ENCODE measurements at places on chromosomes 4 and X.

DNA sequence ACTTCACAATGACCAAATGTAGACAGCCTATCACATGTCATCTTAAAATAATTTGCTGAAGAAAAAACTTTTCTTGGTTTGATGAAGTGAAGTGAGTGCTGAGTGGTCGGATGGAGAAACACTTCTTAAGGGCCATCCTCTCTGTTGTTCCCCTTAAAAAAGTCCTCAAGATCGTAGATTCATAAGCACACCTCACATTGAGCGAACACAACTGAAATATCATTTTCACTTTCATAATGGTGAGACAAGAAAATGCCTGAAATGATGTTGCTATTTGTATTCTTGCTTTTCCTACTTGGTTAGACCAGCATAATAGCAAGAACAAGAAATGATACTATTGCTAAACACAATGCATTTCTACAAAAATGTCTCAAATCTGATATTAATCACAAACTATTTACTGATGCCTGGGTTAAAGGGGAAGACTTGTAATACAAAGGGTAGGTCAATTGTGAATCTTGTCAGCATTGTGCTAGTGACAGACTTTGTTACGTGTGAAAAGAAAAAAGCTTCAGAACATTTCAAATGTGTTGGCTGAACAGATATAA is 305.6 kb upstream of the NR3C2 start:
- DNase-seq = no peak

DNA sequence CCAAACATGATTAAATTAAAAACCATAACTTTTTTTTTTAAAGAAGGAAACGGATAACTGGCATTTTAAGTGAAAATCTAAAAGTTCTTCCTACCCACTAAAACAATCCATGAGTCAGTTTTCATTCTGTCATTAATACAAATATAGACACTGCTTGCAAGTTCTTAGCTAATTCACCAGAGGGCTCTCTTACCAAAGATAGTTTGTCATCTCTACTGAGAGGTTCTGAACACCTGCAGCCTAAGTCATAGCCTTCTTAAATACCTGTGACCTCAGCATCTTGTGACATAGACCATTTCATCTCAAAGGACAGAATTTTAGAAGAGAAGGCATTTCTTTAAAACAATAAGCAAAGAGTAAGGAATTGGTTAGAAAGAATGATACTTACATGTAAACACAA is 65.3 kb upstream of the FAM120C start:
- peak; percentile 44 for DNase-seq

DNA sequence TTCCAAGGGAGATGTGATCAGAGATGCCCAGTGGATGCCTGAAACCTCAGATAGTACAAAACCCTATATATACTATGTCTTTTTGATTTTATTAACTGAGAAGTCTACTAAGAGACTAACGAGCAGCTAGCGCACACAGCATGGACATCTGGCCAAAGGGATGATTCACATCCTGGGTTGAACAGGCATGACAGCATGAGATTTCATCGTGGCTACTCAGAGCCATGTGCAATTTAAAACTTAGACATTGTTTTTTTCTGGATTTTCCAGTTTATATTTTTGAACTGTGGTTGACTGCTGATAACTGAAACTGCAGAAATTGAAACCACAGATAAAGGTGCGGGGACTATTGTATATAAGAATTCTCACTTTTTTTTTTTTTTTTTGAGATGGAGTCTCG is 2252.9 kb upstream of the AGA start:
- no peak for DNase-seq

- no peak for DNase-seq
These were observed 23.6 kb downstream of the CCKAR start for GRCh38 chr4:26466578-26467270.

DNA sequence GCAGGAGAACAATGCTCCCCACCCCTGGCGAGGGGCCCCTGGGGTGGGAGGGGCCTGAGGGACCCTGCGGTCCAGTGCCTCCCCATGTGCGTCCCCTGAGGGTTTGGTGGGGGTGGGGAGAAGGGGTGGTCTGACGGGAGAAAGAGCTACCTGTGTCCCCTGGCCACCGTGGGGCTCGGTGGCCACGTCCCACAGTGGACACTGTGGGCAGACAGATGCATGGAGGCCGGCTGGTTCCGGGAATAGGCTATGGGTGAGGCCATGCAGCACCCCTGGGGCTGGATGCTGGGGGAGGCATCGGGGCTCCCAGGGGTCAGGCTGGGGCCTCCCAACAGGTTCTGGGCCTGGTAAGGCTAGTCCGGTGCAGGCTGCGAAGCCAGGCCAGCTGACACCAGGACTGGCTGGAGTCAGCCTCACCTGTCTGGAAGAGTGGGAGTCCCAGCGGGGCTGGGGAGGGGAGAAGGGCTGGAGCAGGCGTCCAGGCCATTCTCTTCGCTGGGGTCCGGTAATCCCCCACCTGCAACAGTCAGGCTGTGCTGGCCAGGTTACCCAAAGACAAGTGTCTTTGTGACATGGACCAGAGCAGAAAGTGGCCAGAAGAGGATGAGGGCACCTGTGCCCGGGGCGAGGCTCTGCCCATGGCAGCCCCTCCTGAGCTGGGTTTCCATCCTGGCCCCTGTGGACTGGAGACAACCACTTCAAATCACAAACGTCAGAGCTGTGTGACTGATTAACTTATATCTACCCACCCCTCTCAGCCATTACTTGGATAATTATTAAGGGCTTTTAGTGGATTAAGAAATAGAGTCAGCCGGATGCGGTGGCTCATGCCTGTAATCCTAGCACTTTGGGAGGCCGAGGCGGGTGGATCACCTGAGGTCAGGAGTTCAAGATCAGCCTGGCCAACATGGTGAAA is 1.4 kb upstream of the FAM53A start:
- peak; percentile 25 for DNase-seq

- no peak for DNase-seq
These were observed 63.5 kb downstream of the UCHL1 start for GRCh38 chr4:41320278-41320677.

DNA sequence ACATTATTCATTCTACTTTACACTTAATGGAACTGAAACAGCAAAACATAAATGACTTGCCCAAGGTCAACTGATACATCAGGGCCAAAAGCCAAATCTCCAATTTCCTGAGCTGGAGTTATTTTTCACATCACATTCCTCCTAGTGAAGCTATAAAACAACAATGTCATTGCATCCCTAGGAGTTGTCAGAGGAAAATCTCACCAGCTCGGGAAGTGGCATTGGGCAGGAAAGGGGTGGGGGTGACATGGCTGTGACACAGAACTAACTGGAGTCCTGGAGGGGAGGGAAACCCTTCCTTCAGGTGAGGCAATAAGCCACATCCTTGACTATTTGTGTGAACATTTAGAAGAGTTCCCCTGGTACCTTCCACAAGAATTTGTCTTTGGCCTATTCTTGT is 47.3 kb downstream of the MEPE start:
- no peak for DNase-seq

- no peak for DNase-seq
These were observed 281.7 kb upstream of the PITX2 start for GRCh38 chr4:110904435-110905065.
